Fibroblast of the conjunctiva (primary cell): ENCODE measurements at places on chromosomes 5 and 9.
A peak's percentile ranks its signal among the peaks of the same experiment; 100 is the strongest.

DNA sequence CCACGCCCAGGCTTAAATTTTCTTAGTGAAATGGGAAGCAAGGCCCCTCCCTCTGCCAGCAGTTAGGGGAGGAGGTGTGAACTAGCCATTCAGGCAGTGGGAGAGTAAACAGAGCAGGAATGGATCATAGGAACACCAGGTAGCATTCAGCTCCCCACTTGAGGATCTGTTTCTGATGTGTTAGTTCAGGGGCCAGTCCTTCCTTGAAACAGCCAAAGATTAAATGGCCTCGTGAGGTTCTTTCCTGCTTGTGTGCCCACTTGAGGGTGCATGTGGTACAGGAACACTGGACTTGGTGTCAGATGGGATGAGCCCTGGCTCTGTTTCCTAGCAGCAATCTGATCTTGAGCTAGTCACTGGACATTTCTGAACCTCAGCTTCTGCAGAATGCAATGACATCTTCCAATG, 21.2 kb downstream of the FAXDC2 start:
- DNase-seq = no peak

DNA sequence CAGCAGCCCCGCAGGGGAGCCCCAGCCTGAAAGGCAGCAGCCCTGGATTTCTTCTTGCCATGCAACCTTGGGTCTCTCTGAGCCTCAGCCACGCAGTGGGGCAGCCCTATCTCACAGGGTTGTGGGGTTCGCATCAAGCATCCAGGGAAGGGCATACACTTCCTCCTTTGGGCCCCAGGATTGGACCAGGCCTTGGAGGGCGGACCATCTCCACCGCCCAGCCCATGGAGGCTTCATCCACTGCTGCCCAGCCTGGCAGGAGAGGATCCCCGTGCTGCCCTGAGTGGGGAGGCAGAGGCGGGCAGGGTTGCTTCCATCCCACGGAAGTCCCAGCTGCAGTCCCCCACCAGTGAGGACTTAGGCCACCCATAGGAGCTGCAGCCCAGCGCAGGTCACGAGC, 5.3 kb downstream of the ADAMTS2 start:
- DNase-seq = no peak

DNA sequence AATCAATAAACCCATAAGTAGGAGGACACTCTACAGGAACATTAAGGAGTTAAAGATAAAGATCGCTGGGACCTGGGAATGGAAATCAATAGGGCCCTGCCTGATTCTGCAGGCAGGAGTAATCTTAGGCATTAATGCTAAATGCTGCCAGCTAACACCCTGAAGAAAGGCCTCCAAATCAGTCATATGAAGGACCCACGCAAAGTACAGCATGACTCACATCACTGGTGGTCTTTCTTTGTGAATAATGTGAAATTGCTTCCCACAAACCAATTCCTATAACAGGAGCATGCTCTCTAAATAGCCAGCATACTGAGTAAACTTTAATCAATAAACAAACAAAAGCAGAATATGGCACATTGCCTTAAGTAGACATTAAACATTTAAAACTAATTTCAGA, 172.3 kb downstream of the SEMA5A start:
- no peak for DNase-seq

DNA sequence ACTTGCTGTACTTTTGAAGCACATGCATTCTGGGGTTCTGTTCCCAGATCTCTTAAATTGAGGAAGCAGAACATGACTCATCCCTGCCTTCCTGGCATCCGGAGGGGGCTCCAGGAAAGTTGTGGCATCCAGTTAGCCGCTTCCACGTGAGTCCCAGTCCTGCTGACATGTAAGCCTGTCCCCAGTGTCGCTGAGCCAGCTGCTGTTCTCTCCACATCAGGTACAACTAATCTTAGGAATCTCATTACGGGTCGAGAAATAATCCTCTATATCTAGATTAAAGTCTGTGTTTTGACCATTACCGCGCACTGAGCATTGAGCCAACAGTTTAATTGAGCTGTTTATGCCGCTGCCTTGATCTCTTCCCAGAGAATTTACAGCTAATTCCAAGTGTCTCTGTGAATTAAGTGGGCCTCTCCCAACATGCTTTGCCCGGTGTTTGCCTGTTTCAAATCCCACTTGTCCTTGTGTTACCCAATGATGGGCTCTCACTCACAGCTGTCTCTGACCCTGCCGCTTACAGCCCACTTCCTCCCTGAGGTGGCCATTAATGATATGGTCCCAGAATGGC, 10.5 kb upstream of the SHB start:
- DNase-seq = no peak

- DNase-seq = no peak
Measured at GRCh38 chr9:33782395-33783152, 12.8 kb upstream of the PRSS3 start.

DNA sequence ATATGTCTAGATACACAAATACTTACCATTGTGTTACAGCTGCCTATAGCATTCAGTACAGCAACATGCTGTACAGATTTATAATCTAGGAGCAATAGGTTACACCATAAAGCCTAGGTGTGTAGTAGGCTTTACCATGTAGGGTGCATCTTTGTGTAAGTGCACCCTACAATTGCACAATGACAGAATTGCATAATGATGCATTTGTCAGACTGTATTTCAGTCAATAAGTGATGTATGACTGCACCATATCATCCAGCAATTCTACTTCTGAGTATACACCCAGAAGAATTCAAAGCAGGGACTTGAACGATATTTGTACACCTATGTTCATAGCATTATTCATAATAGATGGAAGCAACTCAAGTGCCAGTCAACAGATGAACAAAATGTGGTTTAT, 100.4 kb upstream of the SLC44A1 start:
- DNase-seq = no peak

GRCh38 chr5:41835645-41836044, 34.6 kb downstream of the OXCT1 start:
- DNase-seq = peak; percentile 71

DNA sequence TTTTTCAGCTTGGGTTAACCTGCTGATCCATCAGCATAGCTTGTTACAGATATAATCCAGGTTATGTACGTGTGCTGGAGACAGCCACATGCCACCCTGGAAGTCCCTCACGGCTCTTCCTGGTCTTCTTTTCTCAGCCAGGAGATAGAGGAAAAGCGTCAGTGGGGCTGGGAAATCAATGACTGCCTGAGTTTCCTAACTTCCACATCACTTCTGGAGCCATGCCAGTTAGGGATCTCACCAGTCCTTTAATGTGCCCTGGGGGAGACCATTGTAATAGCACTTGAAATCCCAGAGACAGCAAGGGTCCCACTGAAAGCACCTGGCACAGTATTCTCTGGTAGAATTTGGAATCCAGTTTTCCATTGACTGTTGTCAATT, 29.2 kb downstream of the ANXA2R start:
- DNase-seq = no peak

GRCh38 chr9:97987487-97987886, 4.3 kb downstream of the ANP32B start:
- no peak for DNase-seq

GRCh38 chr9:106581973-106582372, 281.0 kb upstream of the ZNF462 start:
- DNase-seq = no peak

DNA sequence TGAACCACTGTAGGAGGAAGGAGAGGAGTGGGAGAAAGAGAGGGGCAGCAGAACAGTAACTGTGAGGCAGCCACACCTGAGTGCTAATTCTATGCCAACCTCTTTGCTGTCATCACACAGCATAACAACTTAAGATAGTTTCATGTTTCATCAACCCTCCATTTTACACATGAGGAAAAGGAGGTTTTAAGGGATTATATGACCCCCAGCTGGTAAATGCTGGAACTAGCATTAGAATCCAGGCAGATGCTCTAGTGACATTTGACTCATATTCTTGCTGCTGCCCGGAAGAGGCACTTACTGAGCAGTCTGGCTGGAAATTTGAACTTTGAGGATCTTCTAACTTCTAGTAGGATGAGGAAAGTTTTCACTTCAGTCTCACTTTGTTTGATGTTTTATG, 24.1 kb upstream of the VLDLR start:
- DNase-seq = no peak

- no peak for DNase-seq
Measured at GRCh38 chr9:114909661-114910060, 20.7 kb downstream of the TNFSF8 start.

GRCh38 chr9:1276474-1276873, 226.3 kb downstream of the DMRT2 start:
- no peak for DNase-seq

- DNase-seq = no peak
Measured at GRCh38 chr5:72509401-72509800, 2.2 kb upstream of the ZNF366 start.

GRCh38 chr9:98306384-98307145, 51.1 kb upstream of the TBC1D2 start:
- DNase-seq = no peak

DNA sequence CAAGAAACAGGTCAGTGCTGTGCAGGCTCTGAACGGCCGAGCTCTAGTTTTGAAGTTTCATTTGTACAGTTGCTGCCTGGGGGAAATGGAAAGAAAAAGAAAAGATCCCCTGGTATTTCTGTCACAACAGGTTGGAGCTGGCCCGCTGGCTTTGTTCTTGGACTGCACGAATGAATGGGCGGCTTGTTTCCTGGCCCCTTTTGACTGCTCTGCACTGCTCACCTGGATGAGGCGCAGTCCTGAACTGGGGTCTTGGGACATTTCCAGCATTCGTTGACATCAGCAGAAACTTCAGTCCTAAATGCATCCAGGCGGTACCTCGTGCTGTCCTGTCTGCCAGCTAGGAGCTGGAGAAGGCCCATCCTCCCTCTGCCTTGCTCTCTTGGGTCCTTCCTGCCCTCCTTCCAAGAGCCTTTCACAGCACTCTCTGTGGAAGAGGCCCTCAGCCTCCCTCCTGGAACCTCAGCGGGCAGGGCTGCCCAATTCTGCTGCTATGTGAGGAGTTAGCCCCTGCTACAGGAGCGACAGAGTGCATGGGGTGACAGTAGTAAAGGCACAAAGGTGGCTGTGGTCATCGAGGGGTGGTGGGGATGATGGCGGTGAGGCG, 189.2 kb downstream of the FSTL4 start:
- no peak for DNase-seq

DNA sequence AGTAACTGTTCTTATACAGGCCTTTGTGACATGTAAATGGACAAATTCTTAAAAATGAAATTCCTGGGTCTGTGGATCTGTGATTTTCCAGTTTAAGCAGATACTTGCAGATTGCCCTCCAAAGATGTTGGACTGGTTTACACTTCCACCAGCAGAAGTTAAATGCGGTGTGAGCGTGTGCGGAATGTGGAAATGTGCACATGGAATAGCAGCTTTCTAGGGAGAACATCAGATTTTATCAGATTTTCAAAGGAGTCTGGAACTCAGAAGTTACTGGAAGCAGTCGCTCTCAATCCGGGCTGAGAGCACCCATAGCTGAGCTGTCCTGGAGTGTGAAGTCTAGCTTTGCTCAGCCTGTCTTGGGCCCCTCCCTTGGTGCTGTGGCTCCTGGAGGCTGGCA, 97.4 kb downstream of the PPARGC1B start:
- no peak for DNase-seq

- DNase-seq = peak; percentile 93
Measured at GRCh38 chr5:136020383-136021015, 8.3 kb upstream of the TGFBI start.

GRCh38 chr9:2157277-2158110, 142.3 kb downstream of the SMARCA2 start:
- DNase-seq = peak; percentile 29

- DNase-seq = no peak
Measured at GRCh38 chr9:91889161-91889911, 60.7 kb downstream of the ROR2 start.

DNA sequence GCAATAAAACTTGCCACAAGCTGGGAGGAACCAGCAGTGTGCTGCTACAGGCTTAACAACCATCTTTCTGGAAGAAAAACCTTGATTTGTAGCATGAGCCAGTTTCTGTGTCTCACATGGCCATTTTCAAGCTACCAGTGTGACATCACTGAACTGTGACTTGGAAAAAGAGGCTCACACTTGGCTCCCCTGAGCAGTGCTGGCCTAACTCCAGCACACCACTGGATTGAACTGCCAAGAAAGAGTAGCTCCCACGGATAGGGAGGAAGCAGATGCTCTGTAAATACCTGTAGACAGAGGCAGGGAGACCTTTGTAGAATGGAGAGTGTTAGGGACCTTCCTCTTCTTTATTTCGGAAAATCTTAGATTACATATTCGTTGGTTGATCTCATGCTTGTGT, 197.9 kb downstream of the SH3GL2 start:
- no peak for DNase-seq

DNA sequence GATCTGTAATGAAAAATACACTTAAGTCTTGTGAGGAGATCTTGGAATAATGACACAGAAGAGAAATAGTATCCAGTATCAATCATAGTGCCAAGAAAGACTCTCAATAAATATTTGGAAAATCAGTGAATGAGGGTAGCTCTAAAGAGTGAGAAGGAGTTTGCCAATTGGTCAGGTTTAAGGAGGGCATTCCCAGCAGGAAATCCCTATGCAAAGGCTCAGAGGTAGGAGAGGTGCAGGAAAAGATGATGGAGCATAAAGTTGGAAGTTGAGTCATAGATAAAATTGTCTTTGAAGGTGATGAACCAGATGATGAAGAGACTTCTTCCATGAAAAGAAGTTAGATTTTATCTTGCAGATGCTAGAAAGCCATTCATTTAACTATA, 27.8 kb downstream of the TNPO1 start:
- no peak for DNase-seq

GRCh38 chr5:167168971-167169370, 1122.5 kb upstream of the WWC1 start:
- no peak for DNase-seq

GRCh38 chr5:149172261-149172660, 31.0 kb downstream of the ABLIM3 start:
- peak; percentile 26 for DNase-seq

DNA sequence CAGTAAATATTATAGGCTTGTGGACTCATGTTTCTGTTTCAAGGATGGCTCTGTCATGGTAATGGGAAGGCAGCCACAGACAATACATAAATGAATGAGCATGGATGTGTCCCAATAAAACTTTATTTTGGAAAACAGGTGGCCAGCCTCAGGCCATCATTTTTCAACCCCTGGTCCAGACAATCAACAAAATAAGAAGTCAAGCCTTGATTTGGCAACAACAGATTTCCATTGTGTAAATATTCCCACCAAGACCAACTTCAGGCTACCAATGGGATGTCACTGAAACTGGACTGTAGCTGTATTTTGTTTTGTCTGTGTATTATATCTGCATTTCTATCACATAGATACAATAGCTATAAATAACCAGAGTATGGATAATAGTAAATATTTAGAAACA, 20.7 kb upstream of the RLN1 start:
- no peak for DNase-seq
